ENCODE measurements at places on chromosomes 6 and 20.

DNA sequence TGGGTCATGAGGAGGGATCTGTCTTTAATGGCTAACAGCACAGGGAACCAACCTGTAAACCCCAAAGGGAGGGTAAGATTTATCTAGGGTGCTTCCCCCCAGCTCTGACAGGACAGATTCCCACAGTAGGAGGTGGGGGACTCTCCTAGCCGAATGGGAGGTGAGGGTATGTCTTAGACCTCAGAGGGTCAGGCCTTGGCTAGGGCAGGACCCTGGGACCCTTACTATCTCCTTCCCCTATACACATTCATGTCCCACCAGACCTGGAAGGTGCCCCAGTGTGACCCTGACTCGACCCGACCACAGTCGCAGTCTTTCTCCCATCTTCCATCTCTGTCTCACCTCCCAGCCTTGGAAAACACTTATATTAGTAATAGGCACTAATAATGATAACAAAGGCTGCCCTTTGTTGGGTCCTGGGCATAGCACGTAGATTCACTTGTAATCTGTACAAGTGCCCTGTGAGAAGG is 36.8 kb downstream of the VEGFA start:
- no peak for DNase-seq

DNA sequence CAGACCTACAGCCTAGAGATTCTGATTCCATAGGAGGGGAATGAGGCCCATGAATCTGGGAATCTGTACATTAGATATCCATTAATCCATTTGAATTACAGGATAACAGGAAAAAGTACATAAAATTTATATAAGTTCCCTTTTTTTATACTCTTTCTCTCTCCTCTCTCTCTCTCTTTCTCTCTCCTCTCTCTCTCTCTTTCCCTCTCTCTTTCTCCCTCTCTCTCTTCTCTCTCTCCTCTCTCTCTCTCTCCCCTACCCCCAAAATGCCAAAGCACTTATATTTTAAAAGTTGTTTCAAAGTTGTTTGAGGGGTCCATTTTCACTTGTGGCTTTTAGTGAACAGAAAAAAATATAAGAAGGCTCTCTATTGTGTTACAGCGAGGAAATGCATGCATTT is 15.1 kb downstream of the TSHZ2 start:
- no peak for DNase-seq

GRCh38 chr6:73421534-73421933 is 26.9 kb downstream of the DDX43 start:
- DNase-seq: no peak

DNA sequence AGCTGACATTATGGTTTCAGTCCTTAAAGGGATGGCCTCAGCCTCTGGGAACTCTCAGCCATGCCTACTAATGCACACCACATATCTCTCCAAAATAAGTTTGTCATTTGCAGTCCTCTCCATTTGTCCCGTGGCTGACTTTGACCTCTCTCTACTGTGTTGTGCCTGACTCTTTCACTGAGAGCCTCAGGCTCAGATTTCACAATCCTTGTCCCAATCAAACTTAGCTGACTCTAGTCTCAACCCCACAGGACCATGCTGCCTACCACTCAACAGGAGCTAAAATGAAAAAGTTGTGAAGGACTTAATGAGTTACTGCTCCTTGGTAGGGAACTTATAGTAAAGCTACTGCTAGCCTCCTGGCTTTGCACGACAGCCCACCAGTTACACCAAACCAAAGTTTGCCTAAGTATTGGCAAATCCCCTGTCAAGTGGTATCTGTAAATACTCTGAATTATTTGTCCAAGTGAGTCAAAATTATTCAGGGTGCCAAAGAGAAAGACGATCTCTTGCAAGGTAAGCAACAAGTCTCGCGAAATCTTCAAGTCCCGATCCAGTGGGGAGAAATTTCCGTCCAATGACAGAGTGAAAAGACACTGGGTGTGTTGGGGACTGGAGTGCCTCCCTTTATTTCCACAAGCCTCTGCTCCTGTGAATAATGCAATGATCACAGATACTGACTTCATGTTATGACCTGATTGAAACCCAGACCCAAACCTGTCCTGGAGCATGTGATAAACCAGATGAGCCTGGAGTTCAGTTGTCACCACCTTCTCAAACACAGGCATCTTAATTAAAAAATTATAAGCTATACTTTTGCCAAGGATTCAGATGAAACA is 124.4 kb upstream of the FOXQ1 start:
- no peak for DNase-seq

DNA sequence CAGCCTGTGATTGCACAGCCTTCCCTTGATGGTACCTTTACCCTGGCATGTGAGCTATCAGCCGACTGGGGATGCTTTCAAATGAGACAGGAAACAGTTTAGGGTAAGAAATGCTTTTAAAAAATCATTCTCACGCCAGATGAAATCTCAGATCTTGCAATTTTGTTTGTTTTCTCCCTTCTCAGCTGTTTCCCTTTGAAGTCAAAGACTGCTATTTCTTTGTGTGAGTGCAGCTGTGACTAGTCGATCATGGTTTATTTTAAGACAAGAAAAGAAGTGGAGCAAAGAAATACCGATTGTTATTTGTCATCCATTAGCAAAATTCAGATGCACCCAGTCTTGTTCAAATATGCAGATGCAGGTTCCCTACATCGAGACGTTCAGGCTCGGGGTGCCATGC is 489.7 kb downstream of the QKI start:
- no peak for DNase-seq

DNA sequence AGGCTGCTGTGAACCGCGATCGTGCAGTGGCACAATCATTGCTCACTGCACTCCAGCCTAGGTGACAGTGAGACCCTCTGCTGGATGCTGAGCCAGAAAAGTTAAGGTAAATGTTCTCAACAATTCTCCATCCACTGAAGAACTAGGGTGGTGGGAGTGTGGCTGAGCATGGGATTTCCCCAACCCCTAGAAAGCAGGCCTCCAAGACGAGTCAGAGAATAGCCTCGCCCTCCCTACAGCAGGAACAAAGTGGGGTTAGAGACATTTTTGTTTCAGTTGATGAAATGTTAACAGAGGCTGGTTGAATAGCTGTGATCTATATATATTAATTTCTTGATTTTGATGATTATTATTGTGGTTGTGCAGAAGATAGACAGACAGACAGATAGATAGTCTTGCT is 6.1 kb upstream of the ALDH8A1 start:
- no peak for DNase-seq

GRCh38 chr6:47762502-47762901 is 19.3 kb upstream of the OPN5 start:
- no peak for DNase-seq

DNA sequence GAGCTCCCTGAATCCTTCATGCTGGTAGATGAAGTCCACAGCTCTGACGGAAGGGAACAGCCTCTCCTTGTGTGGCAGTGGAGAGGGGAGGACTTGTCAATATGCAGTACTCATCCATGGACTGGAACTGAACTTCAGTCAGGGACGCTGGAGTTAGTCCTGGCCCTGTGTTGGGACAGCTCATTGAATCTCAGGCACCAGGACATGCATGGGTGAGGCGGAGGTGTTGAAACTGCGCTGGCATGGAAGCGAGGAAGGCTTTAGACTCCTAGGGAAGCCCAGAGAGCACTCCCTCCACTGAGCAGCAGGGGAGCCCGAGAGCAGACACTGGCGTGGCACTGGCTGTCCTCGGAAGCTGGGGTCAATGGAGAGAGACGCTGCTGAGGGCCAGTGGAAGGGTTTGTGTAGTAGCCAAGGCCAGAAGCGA is 161.3 kb upstream of the GGTLC1 start:
- DNase-seq: peak; percentile 61

DNA sequence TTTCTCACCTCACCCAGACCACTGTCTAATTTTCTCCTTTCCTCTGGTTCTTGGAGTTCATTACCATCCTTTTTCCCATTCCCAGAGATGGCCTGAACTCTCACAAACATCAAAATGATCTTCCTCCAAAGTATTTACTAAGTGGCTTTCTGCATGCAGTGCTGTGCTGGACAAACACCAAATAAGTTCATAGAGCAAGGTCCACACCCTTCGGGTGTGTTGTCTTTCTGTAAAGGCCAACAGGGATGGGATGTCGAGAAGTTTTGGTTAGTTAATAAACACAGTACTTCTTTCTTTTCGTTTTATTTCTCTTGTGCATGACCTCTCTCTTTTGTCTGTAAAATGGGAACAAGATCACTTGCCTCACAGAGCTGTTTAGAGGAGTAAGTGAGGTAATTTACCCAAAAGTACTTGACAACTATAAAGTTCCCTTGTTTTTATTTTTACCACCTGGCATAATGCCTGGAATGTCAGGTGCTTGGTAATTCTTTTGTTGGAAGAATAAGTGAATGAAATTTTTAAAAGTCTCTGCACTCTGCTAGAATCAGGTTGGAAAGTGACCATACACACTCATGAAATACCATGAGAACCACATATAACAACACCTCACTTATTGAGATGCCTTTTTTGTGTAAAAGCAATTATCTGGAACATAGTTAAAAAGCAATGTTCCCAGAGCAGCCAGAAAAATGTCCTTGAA is 22.8 kb upstream of the CCN6 start:
- no peak for DNase-seq

DNA sequence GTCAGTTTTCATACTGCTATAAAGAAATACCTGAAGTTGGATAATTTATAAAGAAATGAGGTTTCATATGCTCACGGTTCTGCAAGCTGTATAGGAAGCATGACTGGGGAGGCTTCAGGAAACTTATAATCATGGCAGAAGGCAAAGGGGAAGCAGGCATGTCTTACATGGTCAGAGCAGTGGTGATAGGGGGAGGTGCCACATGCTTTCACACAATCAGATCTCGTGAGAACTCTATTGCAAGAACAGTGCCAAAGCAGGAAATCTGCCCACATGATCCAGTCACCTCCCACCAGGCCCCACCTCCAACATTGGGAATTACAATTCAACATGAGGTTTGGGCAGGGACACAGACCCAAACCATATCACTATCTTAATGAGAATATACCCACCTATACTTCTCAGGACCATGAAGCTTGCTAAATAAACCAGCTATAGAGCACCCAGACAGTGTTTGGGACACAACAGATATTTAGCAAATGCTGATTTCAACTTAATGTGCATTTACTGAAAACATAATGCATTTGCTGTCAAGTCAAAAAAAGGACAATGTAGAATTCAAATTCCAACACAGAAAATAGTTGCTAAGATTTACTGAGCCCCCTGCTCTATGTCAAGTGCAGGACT is 63.8 kb downstream of the TNFRSF21 start:
- peak; percentile 17 for DNase-seq

GRCh38 chr20:19828232-19828631 is 70.2 kb downstream of the RIN2 start:
- peak; percentile 91 for DNase-seq

GRCh38 chr6:83436674-83437073 is 5.8 kb upstream of the ME1 start:
- no peak for DNase-seq

DNA sequence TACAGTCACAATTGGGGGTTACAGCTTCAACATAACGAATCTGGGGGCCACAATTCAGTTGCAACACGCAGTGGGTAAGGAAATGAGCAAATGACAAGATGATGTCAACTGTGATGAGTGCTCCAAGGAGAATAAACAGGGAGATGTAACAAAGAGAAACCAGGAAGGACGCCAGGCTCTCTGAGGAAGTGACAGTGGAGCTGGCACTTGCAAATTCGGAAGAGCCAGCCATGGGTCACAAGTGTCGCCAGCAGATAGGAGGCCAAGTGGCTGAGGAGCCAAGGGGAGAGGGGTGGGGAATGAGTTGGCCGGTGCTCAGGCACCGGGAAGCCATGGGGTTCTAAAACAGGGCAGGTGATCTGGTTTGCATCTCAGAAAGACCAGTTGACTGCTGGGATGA is 136.4 kb downstream of the EYA2 start:
- no peak for DNase-seq

- no peak for DNase-seq
These were observed 6.1 kb downstream of the PDRG1 start for GRCh38 chr20:31945785-31946184.

DNA sequence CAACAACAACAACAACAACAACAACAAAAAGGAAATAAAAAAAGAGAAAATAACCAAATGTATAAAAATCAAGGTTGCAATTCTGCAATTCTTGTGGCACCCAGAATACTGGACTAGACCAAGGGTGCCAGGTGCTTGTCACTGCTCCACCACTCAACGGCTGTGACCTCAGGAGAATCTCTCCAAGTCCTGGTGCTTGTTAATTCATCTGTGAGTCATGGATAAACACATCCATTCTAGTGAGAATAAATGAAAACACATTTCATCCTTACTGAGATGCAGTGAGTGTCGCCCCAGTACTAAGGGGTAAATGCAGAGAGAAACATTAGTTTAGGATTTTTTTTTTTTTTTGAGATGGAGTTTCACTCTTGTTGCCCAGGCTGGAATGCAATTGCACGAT is 32.0 kb downstream of the HLA-C start:
- peak; percentile 76 for DNase-seq

- no peak for DNase-seq
These were observed 123.2 kb downstream of the ARHGAP18 start for GRCh38 chr6:129586815-129587214.

DNA sequence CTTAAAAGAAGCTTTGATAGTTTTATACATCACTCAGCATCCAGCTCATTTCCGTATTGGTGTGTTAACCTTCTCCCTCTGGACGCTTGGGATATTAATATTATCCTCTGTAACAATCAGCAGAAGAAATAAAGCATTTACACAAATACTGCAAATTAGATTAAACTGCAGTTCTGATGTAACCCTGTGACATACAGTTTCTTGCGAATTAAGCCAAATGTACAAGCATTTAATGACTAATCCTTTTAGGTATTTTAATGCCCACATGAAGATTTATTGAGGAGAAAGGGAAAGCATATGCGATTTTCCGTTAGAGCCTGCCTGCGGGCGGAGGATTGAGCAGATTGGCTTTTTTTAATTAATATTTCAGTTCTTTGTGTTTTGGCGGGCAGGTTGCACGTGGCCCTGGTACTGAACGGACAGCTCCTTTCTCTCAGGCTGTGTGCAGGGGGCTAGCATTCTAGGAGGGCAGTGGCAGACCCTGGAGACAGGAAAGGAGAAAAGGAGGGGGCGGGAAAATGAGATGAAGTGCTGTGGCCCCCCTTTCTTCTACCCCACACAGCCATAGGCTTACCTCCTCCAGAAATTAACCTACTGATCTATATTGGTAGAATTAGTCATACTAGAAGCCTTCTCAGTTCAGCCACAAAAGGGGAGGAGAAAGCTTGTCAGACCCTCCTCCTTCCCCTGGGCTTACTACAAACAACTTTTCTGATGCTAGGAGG is 14.1 kb upstream of the TFAP2D start:
- DNase-seq: no peak

GRCh38 chr6:5506597-5506996 is 245.3 kb downstream of the FARS2 start:
- no peak for DNase-seq

DNA sequence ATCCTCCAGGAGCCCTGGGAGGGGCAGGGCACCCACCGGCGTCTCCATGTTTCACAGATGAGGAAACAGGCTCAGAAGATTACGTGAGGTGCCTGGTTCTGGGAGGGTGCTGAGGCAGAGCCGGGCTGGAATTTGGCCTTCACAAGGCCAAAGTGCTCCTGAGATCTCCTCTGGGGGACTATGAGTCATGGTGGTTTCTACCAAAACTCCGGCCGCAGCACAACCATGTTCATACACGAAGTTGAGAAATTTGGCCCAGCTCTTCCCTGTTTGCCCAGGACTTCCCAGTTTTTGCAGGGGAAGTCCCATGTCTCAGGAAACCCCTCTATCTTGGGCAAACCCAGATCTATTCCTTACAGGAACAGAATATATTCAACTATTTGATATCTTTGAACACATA is 172.9 kb upstream of the CDYL start:
- DNase-seq: peak; percentile 96
